CD4-positive, alpha-beta T cell treated with Interleukin-6 for 4 hours (primary cell): ENCODE measurements at places on chromosomes 3 and 15.

DNA sequence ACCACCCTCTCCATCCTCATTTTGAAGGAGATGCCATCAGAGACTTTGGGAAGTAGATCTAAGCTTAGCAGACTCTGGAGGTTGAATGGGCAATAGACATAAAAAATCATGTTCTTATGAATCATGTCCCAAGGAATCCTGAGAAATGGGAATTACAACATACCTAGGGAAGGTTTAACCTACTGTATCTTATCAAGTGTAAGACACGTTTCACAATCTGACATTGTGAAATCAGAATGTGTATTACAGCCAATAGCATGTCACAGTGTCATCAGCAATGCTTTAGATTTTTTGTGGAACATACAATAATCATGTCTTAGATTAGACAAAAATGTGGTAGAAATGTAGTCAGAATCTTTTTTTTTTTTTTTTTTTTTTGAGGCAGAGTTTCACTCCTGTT, 332.4 kb upstream of the TLE3 start:
- DNase-seq, result no peak

GRCh38 chr3:100972867-100973266, 20.4 kb downstream of the ABI3BP start:
- no peak for DNase-seq

DNA sequence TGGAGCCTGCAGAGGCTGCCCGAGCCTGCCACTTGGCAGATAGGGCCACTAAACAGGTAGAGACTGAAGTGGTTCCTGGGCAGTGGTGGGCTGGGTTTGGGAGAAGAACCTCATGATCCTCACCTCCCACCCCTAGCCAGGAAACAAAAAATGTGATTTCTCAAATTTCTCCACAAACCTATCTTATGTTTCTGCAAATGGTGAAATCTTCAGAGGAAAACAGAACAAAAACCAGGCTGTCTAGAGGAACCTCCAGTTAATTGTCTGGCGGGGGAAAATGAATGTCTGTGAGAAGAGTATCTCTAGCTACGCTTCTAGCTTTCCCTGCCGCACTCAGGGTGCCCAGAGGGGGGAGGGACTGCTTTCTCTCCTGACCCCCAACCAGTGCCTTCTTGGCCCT, 55.9 kb downstream of the TRA2B start:
- no peak for DNase-seq

DNA sequence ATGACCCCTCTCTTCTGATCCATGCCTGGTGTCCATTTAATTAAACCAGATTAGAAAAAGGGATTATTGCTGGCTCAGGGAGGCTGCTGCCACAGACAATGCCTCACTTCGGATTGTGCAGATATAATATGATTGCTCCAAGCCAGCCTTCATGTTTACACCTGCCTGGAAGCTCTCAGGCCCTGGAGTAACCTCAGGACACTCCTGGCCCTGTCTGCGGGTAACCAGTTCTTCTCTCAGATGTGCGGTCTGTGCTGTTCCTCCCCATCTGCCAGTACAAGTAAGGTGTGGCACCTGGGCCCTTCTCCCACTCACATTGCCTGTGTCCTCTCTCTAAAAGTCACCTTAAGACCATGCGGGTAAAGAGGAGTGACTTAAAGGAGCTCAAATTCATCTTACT, 8.8 kb upstream of the GOLGA8J start:
- DNase-seq, result no peak

- DNase-seq, result no peak
Observed at GRCh38 chr3:29263476-29263875, 17.4 kb upstream of the RBMS3 start.

DNA sequence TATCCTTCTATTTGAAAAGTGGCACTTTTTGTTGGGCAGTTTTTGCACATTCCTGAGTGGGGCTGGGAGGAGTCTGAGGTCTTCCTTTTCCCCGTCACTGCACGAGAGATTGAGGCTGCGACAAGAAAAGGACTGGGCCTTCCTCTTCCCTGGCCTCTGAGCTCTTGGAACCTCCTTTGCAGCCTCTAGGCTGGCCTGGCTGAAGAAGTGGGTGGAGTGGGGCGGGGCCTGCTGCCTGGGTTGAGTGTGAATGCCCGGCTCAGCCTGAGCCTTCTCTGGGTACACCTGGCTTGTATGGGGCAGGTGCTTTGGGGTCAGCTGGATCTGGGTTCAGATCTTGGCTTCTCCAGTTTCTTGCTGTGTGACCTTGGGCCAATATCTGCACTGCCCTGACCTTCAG, 43.1 kb downstream of the PLXNA1 start:
- DNase-seq, result no peak

DNA sequence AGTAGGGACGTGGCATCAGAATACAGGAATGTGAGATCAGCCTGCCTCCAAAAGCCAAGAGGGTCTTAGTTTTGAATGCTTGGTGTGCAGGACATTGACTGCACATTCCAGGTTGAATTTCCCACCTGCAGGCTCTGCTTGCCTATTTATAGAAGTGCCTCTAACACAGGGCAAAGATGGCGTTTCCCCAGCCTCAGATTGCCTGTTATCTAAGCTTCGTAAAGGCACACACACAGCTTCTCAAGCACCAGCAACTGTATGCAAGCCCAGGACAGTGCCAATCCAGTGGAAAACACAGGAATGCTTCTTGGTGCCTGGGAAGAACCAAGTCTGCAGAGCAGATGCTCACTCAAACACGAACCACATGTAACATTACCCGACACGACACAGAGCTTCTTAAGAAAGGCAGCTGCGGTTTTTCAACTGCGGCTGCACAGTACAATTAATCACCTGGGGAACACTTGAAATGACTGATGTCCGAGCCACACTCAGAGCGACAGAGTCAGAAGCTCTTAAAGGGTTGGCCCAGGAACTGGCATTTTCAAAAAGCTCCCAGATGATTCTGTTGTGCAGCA, 90.0 kb upstream of the ANKRD34C start:
- DNase-seq, result no peak

GRCh38 chr3:167318306-167318705, 61.8 kb downstream of the ZBBX start:
- DNase-seq, result no peak

DNA sequence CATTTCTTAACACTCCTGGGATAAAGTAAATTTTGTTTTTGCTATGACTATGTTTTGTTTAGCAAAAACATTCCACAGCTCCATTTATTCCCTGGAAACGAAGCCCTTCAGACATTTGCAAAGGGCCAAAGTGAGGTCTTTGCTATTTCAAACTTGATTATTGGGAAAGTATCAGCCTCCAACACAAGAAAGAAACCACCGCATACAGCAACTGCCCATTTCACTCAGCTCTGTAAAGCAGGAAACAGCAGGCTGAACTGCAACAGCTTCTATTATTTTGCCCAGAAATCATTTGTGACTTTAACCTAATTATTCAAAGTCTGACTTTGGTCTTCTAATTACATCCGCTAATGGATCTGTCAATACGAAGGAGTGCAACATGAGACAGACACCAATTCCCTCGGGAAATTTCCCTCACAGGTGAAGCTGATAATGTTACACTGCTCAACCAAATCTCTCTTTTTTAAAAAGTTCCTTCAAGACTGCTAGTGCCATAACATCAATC, 72.1 kb downstream of the RFTN1 start:
- no peak for DNase-seq

- DNase-seq, result no peak
Observed at GRCh38 chr3:31321620-31322019, 211.1 kb upstream of the STT3B start.

DNA sequence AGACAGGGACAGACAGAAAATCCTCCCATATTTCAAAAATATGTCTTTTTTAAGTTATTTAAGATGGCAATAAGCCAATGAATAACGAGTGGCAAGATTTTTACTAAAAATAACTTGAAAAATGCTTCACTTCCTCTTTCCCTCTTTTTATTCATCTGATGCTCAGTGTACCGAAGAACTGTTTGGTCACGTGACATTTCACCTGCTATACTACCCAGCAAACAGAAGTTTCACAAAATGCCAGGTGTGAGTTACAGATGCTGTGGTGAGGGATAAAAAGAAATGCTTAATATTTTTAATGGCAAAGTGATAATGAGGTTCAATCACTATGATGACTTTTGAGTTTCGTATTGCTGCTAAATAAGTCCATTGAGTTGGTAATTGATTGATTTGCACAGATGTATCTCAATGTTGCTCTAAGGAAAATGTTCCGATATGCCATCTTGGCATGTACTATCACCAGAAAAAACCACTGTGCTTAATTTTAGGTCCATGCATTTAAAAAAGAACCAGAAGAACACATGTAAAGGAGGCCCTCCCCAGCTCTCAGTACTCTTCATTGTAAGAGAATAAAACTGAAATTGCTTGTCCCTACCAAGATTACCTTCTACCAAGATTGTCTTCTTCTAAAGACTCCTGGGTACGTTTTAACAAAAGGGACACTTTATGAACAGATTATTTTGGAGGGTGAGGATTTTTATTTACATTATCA, 26.0 kb upstream of the SEC62 start:
- DNase-seq, result no peak
